Stimulated activated CD8-positive, alpha-beta memory T cell treated with anti-CD3 and anti-CD28 coated beads, Interleukin-4, amount 100 ng/mL, for 1 hour (primary cell): ENCODE measurements at places on chromosomes 4 and X.

DNA sequence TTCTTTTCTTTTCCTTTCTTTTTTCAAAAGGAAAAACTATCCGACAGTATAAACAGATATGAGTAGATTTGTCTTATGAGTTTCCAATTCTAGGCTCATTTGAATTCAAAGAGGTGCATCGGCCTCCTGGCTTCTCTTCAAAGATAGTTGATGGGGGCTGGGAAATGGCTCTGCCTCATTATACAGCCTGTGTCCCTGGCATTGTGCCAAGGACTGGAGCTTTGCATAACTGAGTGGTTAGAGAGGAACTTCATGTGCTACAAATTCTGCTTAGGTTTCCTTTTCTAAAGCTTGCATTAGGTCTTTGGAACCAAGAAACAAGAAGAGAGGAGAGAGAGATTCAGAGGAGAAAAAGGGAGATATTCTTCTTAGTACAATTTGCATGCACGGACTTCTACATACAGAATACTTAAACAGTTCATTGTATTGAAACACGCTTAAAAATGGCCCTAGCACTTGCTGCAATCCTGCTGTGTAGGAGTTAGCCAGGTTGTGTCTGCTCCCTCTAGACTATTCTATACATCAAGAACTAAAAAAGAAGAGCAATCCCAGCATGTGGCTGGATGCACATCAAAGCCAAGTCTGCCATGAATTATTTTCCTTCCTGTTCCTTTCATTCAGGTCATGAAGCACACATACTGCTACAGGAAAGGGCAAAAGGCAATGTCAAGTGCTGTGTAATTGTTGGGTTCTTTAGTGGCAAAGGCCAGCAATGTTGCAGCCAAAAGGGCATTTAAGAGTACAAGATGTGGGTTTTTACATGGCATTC, 70.9 kb downstream of the INTS12 start:
- DNase-seq: no peak

DNA sequence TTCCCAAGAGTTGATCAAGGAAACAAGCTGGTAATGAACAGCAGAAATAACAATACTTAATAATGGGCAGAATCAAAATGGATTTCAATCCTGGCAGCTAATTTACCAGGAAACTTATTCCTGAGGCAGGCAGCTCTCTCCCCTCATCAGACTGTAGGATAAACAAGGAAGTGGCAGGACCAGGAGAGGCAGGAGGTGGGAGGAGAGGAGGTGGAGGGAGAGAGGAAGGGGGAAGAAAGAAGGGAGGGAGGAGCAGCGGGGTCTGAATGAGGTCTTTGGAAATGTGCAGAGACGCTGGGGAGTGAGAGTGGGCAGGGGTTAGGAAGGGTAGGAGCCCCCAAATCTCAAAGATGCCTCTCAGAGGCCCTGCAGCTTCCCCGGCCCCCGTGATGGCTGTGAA, 231.5 kb downstream of the BCOR start:
- DNase-seq: no peak

DNA sequence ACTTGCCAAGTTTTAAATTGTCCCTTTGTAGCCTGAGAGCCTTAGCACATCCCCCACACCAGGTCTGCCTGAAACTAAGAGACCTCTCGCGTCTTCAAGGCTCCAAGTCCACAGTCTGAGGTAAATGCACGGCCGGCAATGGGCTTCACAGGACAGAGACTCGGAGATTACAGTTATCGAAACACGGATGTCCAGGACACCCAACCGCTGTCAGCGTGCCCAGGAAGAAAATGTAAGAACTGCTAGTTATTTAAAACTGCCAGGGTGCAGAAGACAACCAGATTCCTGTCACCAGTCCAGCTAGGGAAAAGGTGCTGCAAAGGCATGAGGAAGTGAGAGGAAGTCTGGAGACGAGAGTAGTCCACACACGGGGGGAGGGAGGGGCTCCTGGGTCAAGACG, 28.9 kb downstream of the ZNF827 start:
- no peak for DNase-seq

DNA sequence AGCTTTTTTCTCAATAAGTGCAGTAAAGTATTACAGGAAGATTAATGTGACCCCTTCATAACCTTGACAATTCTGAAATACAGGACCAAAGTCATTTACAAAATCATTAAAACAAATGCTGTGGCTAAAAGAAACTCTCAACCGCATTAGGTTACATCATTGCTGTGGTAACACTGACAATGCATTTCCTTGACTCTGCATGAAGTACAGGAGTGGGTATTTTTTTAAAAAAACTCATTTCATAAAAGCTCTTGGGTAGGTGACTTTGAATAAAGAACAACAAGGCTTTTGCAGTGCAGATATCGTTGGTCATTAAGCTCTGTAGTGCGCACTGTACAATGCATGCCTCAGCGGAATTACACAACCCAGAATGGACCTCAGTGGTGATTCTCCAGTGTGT, 23.4 kb upstream of the XK start:
- no peak for DNase-seq

- DNase-seq: no peak
Observed at GRCh38 chrX:125132274-125132673, 187.4 kb upstream of the TEX13C start.

DNA sequence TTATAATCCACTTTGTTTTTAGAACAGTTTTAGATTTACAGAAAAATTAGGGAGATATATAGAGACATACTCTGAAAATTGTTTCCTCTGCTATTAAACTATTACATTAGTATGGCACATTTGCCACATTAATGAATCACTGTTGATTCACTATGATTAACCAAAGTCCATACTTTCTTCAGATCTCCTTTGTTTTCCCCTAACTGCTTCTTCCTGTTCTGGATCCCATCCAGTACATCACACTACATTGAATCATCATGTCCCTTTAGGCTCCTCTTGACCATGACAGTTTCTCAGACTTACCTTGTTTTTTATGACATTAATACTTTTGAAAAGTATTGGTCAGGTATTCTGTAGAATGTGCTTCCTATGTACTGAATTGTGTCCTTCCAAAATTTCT, 109.2 kb upstream of the EDNRA start:
- no peak for DNase-seq

DNA sequence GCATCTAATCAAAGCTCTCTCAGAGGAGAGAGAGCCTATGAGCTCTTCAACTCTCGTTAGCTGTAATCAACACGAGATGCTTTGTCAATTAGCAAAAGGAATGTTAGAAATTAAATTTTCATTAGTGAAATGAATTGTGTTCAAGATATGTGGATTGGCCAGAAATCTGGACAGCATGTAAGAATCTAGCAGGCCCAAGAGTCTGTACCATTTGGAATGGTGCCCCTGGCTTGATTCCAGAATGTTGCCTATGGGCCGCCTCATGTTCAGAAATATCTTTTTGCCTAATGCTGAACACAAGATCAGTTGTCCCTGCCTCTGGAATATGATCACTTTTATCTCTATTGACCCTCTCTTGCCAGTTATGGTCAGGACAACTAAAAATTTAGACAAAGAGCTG, 88.2 kb downstream of the RBM46 start:
- no peak for DNase-seq

- DNase-seq: no peak
Observed at GRCh38 chr4:166688835-166689234, 545.5 kb downstream of the SPOCK3 start.

DNA sequence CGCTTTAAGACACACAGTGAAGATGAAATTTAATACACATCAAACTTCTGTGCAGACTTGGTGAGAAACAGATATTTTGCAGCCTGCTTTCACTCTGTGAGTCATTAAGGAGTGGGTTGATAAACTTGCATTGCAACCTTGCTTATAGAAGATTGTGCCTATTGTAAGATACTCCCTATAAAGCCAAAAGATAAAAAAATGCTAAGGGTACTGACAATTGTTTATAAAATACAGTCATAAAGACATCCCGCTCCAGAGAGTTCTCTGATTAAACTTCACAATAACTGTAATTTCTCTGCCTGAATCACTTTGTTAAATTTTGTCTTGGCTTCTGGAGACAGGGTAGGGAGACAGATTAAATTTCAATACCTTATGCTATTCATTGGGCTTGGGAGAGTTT, 49.1 kb downstream of the GALNT7 start:
- DNase-seq: no peak

- DNase-seq: no peak
Observed at GRCh38 chr4:119268466-119268865, 53.5 kb downstream of the FABP2 start.

DNA sequence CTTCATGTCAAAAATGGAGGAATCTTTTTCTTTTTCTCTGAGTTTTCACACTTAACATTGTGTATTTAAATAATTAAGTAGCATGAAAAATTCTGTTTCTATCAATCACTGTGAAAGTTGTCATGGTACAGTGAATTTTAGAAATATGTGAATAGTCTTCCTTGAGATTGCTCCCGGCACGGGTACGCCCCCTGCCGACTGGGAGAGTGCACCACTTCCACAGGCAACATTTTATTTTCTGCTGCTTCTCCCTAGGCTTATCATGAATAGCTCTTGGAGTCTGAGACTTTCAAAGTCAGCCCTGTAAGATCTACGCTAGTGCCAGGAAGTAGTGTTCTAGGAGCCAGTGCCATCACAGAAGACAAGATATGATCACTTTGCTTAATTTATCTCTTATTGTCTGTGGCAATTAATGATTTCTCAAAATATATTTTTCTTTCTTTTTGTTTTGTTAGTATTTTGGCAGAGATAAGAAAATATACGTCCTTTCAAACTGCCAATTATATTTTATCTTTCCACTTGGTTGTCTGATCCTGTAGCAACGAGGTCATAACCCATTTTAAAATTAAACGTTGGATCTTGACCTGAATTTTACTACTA, 763.8 kb upstream of the AADAT start:
- no peak for DNase-seq

DNA sequence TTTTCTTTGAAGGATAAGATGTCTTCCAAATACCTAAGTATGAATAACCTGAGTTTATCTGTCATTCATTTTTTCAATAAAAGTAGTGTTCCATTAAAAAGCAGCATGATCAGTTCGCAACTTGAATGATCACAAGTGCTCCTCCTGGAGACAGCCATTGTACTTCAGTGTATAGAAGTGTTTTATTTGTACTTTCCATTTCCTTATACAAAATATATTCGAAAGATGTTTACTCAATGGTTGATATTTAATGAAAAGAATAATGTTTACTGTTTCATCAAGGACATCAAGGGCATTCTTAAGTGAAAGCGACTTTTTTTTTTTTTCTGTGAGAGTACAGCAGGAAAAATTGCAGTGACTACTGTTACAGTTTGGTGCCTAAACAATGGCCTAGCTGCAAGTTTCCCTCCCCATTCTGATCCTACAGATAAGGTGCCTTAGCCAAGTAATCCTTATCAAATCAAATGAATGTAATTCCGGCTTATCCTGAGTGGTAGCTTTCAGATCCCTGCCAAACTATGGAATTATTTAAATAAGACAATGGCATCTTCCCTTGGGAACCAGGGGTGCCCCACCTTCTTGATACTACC, 69.0 kb upstream of the IL15 start:
- DNase-seq: no peak

- DNase-seq: no peak
Observed at GRCh38 chr4:165715989-165716388, 157.0 kb upstream of the TLL1 start.

DNA sequence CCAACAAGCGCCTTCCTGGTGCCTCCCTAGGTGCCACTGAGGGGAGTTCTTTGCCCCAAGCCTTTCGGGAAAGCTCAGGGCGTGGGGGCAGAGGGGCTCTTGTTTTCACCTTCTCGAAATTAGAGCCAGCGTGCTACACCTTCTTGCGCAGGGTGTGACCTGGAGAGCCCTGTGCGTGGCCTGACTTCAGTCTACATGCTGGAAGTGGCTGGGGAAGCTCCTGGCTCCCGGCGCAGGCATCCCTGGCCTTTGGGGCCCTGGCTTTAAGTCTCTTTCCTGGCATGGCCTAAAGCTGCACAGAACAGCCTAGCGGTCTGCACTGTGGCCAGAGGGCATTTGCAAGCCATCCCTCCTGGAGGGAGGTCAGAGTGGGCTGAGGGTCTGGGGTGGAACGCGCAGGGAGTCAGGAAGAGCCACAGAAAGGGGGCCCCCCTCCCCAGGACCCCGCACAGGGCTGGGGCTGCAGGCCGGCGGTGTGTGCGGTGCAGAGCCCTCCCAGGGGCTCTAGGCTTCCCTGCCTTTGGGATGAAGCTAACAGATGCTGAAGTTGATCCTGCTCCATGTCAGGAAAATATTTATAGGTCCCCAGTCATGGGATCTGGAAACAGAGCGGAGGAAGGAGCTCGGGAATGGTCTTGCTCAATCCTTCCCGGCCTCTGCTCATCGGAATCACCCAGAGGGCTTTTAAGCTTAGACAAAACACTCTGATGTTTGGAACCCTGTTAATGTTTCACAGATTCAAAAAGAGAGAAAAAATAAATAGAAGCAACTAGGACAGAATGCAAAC, 781 bp upstream of the SPON2 start:
- DNase-seq: no peak

GRCh38 chr4:16860516-16860915, 37.9 kb downstream of the LDB2 start:
- DNase-seq: no peak

- DNase-seq: no peak
Observed at GRCh38 chrX:4091046-4091760, 377.8 kb upstream of the PRKX start.

DNA sequence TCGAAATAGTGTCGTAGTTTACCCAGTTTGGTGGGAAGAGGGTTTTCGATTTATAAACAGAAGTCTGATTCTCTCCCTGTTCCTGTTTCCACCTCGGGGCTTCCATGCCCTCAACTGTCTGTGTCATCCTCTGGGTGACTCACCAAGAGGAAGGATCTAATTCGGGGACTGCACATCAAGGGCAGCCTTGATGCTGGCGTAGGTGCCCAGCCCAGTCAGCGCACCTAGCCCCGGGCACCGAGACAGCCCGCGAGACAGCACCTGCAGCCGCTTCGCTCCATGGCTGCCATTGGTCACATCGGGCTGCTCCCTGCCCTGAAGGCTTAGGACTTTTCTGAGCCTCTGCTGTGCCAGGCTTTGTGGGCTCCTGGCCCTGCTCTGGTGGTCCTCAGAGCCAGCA, 7.7 kb downstream of the ABCD1 start:
- DNase-seq: no peak

DNA sequence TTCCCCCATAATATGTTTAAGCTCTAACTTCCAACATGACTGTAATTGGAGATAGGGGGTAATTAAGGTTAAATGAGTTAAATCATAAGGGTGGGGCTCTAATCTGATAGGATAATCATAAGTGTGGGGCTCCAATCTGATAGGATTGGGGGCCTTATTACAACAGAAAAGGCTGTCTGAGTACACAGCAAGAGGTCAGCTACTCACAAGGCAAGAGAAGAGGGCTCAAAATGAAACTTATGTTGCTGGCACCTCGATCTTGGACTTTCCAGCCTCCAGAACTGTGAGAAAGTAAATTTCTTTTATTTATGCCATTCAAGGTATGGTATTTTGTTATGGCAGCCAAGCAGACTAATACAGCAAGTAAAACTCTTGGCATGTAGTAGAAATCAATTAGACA, 16.4 kb downstream of the SH2D1A start:
- no peak for DNase-seq

- no peak for DNase-seq
Observed at GRCh38 chrX:17828171-17828570, 32.9 kb downstream of the RAI2 start.
